ENCODE measurements at places on chromosomes 7 and 10.

DNA sequence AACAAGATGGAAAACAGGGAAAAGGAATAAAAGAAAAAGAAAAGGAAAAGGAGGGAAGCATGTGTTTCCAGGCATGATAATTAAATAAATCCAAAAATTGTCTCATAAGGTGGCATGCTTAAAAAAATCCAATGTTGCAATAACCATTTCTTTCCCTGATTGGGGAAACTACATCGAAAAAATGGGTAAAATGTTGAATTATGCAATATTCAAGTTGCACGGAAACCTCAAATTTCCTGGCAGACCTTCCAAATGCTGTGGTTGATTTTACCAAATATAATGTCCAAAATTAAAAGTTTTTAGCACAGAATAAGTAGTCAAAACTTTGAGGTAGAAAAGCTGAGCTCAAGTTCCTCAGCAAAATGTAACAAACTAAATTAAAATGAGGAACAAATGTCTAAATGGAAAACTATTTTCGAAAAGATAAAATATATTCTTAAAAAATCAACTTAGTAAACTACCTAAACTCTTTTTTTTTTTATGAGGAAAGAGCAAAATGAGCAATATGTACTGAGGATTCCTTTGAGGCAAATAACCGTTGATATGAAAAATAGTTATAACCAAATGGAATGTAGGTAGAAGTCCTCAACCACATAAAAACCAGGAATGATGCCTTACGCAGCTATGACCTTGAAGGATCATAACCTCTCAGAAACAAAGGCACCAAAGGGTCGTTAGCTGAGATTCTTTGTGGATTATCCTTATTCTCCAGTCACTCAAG is 52.6 kb downstream of the MACC1 start:
- DNase-seq = peak; percentile 82

- DNase-seq = no peak
Observed at GRCh38 chr10:108721874-108722273, 1201.4 kb downstream of the XPNPEP1 start.

GRCh38 chr7:51040787-51041186 is 258.1 kb upstream of the GRB10 start:
- peak; percentile 17 for DNase-seq

DNA sequence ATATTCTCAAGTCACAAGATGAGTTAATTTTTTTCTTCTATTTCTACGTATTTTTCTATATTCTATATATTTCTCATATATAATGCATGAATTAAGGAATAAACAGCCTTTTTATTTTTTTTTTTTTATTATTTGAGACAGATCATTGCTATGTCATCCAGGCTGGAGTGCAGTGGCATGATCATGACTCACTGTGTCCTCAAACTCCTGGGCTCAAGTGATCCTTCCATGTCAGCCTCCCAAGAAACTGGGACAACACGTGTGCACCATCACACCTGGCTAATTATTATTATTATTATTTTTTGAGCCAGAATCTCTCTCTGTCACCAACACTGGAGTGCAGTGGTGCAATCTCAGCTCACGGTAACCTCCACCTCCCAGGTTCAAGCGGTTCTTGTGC is 1.5 kb downstream of the CLDN12 start:
- no peak for DNase-seq

- DNase-seq = no peak
Observed at GRCh38 chr10:92119340-92119739, 171.5 kb downstream of the CPEB3 start.

- DNase-seq = no peak
Observed at GRCh38 chr10:109894516-109894915, 28.8 kb downstream of the XPNPEP1 start.

DNA sequence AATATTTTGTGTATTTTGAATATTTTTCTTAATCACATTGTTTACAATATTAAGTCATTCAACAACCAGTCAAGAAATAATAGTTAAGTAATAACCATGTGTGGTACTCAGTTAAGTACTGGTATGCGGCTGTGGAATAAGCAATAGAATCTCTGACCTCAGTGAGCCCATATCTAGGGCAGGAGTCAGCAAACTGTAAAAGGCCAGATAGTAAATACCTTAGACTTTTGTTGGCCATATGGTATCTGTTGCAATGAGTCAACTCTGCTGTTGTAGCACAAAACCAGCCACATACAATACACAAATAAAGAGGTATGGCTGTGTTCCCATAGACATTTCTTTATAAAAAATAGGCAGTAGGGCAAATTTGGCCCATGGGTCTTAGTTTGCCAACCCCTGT is 311.6 kb upstream of the SEMA3A start:
- no peak for DNase-seq

DNA sequence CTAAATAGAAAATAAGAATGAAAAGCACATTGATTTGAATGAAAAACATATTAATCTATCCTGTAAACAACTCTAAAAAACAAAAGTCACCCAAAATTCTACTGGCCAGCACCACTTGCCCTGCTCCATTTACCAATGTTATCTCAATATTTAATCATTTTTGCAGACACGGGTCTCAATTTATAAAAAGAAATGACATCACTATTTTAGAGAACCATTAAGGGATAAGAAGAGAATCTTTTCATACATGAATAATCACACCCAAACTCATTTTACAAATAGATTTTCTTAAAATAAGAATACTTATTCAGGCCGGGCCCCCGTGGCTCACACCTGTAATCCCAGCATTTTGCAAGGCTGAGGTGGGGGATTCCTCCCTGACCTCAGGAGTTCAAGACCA is 3.9 kb downstream of the SAR1A start:
- DNase-seq = no peak

GRCh38 chr7:28621369-28621841 is 209.1 kb downstream of the CREB5 start:
- DNase-seq = no peak

GRCh38 chr7:84162125-84162524 is 32.5 kb downstream of the SEMA3A start:
- DNase-seq = no peak

GRCh38 chr7:22894546-22894945 is 71.9 kb upstream of the TOMM7 start:
- no peak for DNase-seq

DNA sequence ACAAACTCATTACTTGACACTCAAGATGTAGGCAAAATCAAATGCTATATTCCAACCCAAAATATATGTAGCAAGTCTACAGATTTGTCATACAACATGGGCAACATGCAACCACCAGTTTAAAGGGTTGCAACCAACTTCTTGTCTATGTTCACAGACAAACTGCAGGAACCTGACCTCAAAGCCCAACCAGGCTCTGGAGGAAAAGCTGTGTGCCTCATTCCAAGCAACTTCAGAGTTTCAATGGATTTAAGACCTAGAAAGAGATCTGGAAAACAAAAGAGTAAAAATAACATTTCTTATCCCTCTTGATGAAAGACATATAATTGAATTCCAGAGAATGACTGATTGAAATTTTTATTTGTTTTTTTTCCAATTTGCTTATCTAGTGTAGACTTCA is 300.5 kb upstream of the ETV1 start:
- no peak for DNase-seq

GRCh38 chr10:62688971-62689700 is 115.4 kb upstream of the ADO start:
- DNase-seq = no peak

DNA sequence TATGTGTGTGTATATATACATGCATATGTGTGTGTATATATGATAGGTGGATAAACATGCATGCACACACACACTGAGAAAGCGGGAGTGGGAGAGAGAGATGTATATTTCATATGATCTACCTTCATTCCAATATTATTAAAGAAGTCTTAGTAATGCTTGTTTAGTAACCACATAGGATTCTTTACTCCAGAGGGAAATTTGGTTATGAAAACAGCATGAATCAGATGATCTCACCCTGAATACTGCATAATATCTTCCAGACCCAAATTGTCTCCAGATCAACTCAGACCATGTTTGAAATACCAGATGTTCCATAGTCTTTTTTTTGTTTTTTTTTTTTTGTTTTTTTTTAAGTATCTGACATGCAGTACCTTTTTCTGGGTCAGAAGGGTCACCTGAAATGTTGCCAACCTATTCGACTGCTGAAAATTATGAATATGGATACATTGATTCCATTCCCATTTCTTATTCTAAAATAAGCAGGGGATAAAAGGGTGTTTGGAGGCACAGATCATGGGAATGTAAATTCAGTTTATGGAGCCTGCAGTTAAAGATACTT is 17.4 kb downstream of the TES start:
- no peak for DNase-seq

GRCh38 chr10:5629303-5630111 is 36.9 kb downstream of the ASB13 start:
- peak; percentile 91 for DNase-seq

- no peak for DNase-seq
Observed at GRCh38 chr10:64170791-64171190, 649.6 kb downstream of the REEP3 start.

DNA sequence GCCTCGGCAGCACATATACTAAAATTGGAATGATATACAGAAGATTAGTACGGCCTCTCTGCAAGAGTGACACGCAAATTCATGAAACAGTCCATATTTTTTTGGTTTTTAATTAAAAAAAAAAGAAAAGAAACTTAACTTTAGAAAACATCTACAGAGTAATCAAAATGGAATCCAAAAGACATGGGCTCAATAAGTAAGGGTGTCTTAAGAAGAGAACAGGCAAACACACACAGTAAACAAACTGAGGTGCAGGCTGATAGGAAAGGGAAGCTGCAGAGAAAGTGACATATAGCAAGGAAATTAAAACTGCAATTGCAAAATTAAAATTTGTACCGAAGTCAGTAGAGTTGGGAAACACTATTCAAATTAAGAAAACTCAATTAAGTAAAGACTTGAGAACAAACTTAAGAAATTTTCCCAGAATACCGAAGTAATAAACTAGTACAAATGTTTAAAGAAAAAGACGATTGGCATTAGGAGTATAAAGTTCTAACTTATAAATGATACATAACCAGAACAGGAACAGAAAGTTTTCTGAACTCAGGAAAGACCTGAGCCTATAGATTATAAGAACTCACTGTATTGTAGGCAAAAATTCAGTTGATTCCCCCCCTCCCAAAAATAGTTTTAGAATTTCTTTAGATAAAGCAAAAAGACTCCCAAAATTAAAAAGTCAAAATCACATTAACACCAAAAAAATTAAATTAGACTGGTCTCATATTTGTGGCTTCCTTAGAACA is 16.3 kb downstream of the MTPN start:
- no peak for DNase-seq

GRCh38 chr7:111168182-111168581 is 77.3 kb downstream of the LRRN3 start:
- DNase-seq = no peak

- no peak for DNase-seq
Observed at GRCh38 chr7:129980667-129981066, 27.9 kb upstream of the UBE2H start.

GRCh38 chr7:151869455-151869854 is 7.5 kb downstream of the PRKAG2 start:
- no peak for DNase-seq

GRCh38 chr10:104925232-104925851 is 284.3 kb downstream of the SORCS3 start:
- peak; percentile 58 for DNase-seq

DNA sequence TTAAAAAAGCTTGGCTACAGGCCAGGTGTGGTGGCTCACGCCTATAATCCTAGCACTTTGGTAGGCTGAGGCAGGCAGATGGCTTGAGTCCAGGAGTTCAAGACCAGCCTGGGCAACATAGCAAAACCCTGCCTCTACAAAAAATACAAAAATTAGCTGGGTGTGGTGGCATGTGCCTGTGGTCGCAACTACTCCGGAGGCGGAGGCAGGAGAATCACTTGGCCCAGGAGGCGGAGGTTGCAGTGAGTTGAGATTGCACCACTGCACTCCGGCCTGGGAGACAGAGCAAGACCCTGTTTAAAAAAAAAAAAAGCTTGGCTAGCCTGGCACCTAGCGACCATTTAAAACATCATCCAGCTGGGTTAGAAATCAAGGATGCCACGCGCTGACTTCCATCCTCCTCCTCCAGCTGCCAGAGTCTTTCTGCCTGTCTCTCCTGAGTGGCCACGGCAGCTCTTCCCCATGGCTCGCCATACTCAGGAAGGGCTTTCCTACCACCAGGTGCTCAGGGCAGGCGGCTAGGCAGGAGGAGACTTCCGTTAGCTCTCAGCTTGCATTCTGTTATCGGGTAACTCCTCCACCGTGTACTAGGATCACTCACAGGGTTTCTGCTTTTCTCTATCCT is 45.0 kb downstream of the DENND2A start:
- DNase-seq = no peak

- no peak for DNase-seq
Observed at GRCh38 chr7:107309296-107309695, 140.5 kb downstream of the HBP1 start.

DNA sequence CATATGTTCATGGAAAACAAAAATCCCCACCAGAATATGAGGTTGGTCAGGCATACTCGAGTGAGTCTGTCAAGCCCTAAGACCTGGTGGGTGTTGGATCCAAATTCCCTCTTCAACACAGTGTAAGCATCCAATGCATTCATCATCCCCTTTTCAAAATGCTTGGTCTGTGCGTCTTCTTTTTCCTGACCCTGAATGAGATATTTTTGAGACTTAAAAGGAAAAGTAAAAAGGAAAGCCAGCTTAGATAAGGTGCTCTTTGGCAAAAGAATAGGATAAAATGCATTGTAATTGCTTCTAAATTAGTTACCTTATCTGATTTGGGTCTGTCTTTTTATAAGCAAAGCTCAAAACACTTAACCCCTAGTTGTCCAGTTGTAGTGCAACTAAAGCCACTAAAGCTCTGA is 331.5 kb downstream of the PTEN start:
- no peak for DNase-seq

DNA sequence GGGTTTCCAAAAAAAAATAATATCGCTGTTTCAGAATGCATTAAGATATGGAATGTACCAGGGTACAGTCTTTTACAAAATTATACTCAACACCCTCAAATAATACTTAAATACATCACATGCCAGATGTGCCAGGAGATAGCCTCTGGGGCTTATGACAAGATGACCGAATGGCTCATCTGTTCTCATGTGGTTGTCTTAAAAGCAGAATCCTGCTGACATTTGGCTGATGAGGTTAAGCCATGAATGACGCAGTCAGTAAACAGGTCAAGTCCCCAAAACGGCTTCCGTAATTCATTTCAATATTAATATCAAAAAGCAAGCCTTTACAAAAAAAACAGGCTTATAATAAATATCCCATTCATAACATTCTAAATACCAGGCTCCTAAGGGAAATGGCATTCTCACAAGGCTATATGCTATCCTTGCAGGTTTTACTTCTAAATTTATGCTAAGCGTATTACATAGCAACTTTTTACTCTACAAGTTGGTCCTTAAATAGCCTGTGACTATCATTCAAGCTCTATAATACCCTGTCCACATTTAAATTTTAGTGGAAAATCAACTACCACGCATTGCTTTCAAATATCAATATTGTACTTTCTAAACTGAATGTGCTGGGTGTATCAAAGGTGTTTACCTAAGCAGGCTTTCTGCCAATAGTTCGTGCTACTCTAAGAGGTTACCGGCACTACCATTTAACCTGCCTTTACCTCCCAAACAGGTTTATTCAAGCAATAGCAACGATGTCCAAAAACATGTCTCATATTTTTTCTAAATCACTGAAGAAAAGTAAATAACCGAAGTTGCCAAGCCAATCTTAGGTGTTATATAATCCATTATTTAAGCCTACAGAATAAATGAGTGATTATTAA is 15.6 kb downstream of the SMURF1 start:
- no peak for DNase-seq

- peak; percentile 37 for DNase-seq
Observed at GRCh38 chr7:36607721-36608095, 116.6 kb downstream of the AOAH start.

GRCh38 chr10:5509691-5510090 is 10.3 kb upstream of the CALML5 start:
- no peak for DNase-seq
